Vagina (tissue), 2 donors: ENCODE measurements at places on chromosomes 4 and X. TPM values are rescaled to one million over a fixed set of nuclear protein-coding genes. Genes with fewer than 3 reads are reported as not detected.

Gene RPA4
- total RNA-seq: 7.4 TPM

GRCh38 chrX:5650904-5651303 lies 577.8 kb downstream of the NLGN4X start:
- DNase-seq: no peak

GRCh38 chr4:1205586-1206298 lies 33.4 kb upstream of the SPON2 start:
- DNase-seq: no peak

DNA sequence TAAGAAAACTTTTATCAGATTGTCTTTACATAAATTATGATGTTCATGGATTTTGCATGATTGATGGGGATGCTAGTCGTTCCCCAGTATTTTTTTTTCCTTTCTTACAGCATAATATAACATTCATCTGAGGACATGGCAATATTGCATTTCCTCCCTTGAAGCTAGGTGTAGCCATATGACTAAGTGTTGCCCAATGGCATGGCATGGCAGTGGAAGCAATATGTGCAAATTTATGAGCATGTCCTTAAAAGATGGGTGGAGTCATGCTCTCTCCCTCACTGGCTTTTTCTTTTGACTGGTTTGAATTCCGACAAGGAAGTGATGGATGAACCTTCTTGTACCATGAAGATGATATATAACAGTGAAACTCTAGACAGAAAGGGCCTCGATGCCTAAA lies 96.3 kb downstream of the BANK1 start:
- no peak for DNase-seq

DNA sequence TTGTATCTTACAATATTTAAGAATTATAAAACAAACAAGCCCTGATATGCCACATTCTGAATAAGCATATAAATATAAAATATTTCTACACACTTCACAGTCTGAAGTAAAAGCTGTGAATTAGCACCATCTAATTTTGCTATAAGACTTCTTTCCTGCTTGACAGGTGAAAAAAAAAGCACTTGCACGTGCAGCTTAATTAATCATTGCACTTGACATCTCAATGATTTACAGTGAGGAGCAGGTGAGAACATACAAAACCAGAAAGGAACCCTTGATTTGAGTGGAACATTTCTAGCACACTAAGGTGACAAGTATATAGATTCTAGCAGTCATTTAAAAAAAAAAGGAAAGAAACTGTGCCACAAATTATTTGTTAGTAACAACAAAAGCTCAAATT lies 47.9 kb downstream of the CHIC2 start:
- no peak for DNase-seq

DNA sequence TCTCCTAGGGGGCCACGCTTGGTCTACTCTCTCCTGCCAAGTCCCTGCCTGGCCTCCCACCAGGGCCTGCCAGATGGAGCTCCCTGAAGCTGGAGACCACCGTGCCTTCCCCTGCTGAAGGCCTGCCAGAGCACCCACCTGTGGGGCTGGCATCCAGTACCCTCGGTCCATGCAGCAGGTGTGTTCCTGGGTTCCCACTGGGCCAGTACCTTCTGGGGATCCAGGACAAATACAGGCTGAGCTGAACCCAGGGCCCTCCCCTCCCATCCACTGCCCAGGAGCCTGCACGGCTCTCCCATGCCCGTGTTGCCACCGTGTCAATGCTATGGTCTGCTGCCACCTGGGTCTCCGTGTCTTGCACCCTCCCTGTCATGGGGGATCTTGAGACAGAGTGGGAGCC lies 68.8 kb downstream of the ABLIM2 start:
- no peak for DNase-seq

DNA sequence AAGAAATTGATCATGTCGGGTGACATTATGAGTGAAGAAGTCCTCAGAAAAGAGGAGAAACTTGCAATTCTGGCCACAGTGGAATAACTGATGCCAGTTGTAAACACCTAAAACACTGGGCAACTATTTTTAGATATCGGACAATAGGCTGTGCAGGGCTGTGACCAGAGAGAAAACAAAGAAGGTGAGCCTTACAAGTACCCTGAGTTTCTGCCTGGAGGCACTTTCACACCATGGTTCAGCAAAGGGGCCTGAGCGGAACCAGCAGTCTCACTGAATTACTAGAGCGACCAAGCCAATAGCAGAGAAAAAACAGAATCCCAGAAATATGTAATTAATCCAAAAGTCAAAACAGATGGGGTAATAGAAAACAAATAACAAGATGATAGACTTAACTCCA lies 11.2 kb downstream of the IRAK1 start:
- no peak for DNase-seq

- DNase-seq: no peak
These were observed 35.9 kb upstream of the LRAT start for GRCh38 chr4:154707877-154708276.

Gene MAGEA2B
- not detected for total RNA-seq
